ENCODE measurements at places on chromosomes 5 and 9.

GRCh38 chr9:135849181-135849580 is 58.2 kb downstream of the CAMSAP1 start:
- no peak for DNase-seq

DNA sequence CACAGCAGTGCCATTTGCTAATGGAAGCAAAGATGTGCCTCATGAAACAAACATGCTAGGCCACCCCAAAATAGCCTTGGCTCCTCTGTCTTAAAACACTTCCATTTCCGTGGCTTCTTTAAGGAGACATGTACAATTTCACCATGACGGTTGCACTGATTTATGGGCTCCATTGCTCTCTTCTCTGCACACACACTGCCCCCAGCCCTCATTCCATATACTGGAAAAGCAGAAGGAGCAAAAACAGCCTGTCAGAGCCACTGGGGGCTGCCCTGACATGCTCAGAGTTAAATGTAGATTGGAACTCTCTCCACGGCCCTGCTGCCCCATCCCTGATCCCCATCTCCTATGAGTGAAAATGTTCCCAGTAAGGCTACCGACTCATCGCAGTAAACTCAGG is 114.8 kb downstream of the ROR2 start:
- no peak for DNase-seq

- no peak for DNase-seq
These were observed 30.3 kb downstream of the ADCY2 start for GRCh38 chr5:7426284-7426683.

GRCh38 chr5:147439254-147439653 is 70.6 kb downstream of the DPYSL3 start:
- no peak for DNase-seq

GRCh38 chr5:147045290-147045689 is 166.7 kb upstream of the PPP2R2B start:
- DNase-seq: no peak

DNA sequence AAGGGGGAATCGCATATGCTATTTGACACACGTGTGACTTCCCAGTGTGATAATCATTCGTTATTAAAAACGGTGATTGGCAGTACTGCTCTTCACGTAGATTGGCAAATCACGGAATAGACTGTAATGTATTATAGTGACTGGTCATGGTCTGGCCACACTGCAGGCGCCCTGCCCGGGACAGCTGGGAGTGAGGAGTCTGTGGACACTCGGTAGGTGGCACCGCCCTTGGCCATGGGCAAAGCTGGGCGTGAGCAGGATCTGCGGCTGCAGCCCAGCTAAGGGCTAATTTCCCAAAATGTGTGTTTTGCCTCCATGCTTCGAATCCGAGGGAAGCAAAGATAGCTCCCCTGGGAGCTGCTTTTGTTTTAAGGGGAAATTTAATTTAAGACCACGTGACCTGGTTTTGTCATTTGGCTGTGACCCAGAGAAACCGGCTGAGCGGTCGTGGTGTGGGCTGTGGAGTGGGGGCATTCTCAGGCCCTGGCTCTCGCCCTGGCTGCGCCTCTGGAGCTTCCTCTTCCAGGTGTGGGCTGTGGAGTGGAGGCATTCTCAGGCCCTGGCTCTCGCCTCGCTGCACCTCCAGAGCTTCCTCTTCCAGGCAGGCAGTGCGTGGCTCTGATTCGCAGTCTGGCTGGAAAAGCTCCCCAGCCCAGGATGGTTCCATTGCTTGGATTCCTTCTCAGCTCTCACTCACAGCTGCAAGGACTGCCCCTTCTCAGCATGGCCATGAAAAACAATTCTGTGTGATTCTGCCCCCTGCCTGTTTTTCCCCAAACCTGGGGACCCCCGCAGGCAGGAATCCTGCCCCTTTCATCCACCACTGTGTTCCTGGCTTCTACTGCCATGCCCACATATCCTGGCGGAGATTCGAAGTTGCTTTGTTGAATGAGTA is 131.1 kb downstream of the OLFM1 start:
- DNase-seq: no peak

DNA sequence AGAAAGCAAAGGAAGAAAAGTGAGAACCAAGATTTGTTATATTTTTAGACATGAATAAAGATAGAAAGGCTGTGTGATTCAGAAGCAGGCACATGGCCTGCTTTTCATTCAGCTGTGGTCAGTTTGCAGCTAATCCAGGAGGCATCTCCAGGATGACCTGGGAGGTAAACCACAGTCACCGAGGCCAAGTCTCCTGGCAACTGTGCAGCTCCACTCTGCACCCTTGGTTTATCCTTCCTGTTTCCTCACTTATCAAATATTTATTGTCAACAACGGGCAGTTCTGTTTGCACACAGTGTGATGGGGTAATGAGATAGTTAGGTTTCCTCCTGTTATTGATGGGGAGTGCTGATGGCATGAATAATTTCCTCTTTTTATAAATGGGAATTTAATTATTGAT is 243.0 kb downstream of the PSAT1 start:
- DNase-seq: no peak

DNA sequence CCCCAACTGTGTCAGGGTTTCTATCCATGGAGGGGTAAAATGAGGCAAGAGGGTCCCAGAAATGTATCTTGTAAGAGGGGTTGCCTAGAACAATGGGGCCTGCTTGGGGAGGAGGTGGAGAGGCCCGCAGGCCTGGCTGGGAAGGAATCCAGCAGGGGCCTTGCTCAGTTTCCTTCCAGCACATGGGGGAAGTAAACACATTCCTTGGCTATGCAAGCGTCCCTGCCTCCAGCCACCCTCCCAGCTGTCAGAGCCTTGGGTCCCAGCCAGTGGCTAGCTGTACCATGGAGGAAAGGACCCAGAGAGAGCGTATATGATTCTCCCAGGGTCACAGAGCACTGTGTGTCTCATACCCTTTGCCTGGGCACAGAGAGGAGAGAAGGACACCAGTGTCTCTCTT is 71.1 kb upstream of the IL17B start:
- DNase-seq: no peak

- DNase-seq: no peak
These were observed 14.8 kb downstream of the ODF2 start for GRCh38 chr9:128470560-128470959.

DNA sequence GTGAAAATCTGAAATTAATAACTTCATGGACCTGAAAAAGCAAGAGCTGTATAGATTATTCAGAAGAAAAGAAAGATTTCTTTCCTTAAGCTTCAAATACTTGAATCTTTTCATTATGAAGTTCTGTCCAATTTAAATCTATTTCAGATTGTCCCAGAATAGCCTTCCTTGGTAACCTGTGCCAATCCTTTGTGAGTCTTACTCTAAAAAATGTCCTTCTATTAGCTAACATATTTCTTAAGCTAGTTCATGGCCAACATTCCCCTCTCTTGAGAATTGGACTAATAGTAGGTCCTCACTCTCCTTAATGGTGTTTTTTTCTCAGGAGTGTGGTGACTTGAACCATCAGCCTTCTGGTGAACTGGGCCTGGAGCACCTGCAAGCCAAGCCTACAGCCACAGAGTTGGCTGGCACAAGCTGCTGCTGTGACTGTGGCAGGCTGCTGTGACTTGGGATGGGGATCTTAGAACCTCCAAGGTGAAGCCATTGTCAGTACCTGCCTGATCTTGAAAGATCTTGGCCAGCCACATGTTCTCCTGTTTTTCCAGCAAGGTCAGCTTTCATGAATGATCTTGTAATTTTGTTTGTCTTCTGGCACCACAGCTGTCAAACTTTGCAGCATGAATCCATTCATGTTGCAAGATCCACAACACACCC is 262.6 kb upstream of the MAP3K1 start:
- no peak for DNase-seq

- no peak for DNase-seq
These were observed 168.0 kb upstream of the SPRY4 start for GRCh38 chr5:142492781-142493281.

GRCh38 chr9:94270009-94270408 is 10.9 kb downstream of the ZNF169 start:
- DNase-seq: no peak

DNA sequence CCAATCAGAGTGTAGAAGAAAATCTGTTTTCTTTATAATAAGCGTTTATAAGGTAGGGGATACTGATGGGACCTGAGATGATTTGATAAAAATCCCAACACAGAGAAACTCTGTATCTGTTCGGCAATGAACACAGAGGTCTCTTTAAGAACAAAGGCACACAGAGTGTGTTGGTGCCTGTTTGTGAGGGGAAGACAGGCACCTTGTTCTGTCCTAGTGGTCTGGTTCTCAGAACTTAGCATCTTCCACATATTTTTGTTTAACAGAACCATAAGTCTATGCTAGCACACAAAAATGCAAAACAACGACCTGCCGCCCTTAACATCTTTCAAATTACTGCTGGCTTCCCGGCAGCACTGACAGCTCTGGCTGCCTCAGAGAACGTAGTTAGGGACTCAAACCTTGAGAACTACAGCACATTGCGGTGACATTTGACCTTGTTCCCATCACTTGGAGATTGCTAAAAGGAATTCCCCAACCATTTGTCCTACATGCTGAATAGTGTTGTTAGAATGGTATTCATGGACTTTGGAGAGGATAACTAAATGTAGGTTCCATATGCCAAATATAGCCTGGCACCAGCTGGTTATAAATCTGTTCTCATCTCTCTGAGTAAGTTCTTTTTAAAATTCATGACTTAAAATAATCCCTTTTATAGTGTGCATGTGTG is 871.7 kb upstream of the TYRP1 start:
- no peak for DNase-seq

DNA sequence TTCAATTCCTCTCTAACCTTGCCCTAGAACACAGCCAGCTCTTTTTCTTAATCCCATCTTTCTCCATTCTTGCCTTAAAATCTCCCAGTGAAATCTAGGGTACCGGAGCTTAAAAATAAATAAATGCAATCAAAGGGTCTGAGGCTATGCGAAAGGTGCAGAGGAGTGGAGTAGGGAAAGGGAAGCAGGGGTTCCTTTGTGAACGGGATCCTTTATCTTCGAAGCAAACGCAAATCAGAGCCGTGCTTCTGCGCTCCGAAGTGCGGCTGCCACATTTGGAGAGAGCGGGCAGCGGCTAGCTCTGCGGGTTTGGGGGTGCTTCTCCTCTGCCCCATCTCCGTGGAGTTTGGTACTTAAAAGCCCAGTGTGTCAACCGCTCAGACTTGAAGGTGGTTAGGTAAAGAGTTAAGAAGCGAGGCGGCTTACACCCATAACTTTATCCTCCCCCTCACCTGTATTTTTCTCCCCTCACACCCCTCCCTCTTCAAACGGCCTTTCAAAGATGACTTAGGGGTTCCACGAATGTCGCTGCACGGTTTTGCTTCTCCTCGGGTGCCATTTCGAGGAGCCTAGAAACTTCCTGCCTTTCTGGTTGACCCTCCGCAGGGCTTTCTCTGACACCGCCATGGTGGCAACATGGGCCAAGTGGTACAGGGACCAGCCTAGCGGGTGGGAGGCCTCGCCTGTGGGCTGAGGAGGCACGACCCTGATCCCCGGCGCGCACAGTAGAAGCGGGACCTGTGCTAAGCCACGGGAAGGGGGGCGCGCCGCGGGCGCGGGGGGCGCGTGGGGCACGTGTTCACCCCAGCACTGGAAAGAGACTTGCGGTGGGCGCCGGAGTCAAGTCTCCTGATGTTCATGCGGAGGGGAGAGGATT is 31.7 kb upstream of the NFIB start:
- no peak for DNase-seq

- DNase-seq: no peak
These were observed 56.1 kb downstream of the AGXT2 start for GRCh38 chr5:34991486-34992238.

DNA sequence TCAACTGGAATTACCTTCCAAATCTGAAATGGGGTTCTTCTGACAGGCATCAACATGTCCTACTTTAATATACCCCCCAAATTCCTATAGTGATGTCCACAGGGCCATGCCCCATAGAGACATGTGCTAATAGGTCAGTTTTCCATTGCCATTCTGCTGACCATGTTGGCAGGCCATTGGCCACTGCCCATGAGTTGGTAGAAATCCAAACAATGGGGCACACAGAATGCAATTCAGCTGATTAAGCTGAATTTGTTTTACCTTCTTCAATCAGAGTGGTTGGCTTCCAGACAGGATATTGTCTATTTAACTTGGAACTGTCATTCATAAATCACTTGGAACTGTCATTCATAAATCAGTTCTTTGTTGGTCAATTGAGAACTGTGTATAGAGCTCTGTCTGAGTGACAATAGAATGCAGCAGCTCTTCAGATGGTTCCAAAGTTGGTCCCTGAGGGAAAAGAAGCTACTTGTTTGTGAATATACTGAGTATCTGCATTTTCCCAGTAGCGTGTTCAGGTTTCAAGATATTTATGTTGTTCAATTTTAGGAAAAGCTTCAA is 336.9 kb downstream of the DRD1 start:
- DNase-seq: no peak

DNA sequence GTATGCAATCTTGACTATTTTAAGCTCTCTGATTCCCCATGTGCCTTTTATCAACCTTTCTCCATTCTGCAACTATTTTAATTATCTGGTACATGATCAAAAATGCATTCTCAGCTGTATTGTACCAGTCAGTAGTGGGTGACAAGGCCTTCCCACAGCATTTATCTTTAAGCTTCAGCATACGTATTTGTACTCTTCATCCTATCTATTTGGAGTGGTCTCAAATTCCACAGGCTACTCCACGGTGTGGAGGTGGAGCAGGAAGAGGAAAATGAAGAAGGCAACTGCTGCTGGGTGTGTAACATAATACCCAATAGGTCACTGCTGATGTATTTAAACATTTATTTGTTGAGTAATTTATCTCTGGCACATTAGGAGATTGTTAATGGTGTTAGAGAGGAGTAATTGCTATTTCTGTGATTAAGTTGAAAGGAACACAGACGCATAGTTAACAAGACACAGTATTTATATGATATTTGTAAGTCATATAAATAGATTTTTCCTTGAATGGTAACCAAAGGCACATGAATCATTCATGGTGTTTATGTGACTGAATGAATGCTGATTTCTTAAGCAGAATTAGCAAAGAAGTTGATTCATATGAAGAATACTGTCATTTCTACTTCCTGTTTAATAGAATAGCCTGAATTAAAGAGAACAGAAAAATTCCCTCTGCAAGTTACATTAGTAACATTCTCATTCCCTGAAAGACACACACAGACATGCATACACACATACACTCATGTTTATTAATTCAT is 153.8 kb upstream of the NR3C1 start:
- no peak for DNase-seq

- no peak for DNase-seq
These were observed 13.2 kb downstream of the DIPK1B start for GRCh38 chr9:136725612-136726011.

GRCh38 chr5:52466113-52466512 is 321.6 kb upstream of the ITGA1 start:
- no peak for DNase-seq

DNA sequence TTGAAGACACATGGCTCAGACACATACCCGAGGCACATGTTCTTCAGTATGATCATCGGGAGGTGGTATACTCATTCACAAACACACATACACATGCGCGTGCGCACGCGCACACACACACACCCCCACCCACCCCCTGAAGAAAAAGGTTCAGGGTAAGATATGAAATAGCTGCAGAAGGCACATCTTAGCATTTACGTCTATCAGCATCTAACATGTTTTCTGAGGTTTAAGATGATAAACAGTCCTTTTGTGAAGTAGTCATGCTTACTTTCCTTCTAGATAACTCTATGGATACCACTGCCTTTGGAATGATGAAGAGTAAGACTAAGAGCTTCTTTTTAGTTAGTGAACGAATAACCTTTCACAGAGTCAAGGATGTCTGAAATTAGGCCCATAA is 105.1 kb upstream of the GNA14 start:
- no peak for DNase-seq

All from cerebellar nuclear complex (tissue), 1 donor.